Mesenchymal stem cell (in vitro differentiated cells and primary cell): ENCODE measurements at places on chromosomes 16 and 17.
A peak's percentile ranks its signal among the peaks of the same experiment; 100 is the strongest.

GRCh38 chr16:75272097-75272551, 20.7 kb upstream of the BCAR1 start:
- peak; percentile 33 for DNase-seq

GRCh38 chr16:66254751-66255150, 111.7 kb upstream of the CDH5 start:
- DNase-seq = peak; percentile 86

DNA sequence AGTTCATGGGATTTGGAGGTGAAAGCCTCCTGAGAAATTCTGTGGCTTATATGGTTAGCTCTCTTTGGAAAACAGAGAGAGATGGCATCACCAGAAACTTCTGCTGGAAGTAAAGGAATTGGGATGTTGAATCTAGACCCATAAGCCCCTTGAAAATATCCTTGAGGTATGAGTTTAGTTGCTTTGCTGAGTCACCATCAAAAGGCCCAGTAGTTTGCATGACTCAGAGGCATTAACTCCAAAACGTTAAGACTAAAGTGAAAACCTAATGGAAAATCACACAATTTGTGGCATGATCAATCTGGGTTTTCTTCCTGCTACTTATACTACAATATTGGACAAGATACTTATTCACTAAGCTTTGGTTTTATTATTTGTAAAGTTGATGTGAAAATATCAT, 349.2 kb upstream of the SALL1 start:
- DNase-seq = peak; percentile 57

GRCh38 chr17:78032166-78032565, 73.7 kb downstream of the TNRC6C start:
- DNase-seq = peak; percentile 25

DNA sequence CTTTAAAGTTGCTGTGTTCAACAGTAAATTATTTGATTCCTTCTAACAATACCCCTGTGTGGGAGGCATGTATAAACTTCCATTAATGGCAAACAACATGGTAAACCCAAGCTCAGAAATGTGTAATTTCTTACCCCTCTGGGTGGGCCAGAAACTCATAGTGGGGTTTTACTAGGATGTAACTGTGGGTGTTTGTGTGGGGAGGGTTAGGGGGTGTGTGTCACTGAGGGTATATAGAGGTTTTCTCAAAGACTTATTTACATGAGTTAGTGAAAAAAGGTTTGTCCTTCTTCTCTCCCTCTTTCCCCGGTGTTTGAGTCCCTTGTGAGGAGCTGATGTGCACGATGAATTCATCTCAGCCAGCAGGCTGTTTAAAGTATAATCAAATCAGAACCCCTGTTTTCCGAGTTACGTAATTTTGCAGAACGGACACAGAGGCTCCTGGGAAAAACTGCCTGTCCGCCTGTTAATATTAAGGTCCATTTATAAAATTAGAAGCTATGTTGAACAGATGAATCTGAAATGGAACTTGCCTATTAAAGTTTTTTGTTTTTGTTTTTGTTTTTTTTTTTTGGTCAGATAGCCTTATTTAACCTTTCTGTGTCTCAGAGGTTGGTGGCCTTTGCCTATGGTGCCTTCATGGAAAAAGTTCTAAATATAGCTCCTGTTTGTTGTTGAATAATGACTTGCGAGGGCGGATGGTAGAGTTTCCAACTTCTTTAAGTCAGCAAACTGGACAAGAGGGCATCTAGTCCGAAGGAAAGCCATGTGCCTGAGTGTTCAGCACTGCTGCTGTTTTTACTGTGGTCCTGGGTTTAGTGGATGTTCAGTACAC, 73.3 kb downstream of the MSI2 start:
- peak; percentile 27 for DNase-seq

GRCh38 chr16:77409311-77409710, 25.5 kb downstream of the ADAMTS18 start:
- peak; percentile 30 for DNase-seq

DNA sequence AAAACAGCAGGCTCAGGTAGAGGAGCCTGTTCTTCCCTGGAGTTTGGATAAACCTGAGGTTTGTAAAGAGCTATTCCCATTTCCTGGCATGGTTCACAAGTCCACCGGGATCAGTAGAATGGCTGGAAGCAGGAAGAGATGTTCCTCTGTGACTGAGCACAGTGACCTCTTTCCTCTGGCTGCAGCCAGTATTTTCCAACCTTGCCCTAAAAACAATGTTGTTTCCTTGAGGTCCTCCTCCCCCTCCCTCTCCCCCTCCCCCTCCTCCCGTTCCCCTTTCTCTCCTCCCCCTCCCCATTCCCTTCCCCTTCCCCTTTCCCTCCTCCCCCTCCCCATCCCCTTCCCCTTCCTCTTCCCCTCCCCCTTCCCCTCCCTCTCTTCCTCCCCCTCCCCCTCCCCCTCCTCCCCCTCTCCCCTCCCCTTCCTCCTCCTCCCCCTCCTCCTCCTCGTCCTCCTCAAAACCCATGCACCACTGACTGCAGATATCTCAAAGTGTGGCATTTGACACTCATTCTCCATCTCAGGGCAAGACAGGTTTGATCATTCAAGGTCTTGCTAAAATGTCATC, 58.9 kb upstream of the MON1B start:
- DNase-seq = no peak

GRCh38 chr17:9941305-9941704, 36.2 kb upstream of the RCVRN start:
- no peak for DNase-seq

- no peak for DNase-seq
These were observed 356.7 kb downstream of the SOX9 start for GRCh38 chr17:72477491-72477890.

DNA sequence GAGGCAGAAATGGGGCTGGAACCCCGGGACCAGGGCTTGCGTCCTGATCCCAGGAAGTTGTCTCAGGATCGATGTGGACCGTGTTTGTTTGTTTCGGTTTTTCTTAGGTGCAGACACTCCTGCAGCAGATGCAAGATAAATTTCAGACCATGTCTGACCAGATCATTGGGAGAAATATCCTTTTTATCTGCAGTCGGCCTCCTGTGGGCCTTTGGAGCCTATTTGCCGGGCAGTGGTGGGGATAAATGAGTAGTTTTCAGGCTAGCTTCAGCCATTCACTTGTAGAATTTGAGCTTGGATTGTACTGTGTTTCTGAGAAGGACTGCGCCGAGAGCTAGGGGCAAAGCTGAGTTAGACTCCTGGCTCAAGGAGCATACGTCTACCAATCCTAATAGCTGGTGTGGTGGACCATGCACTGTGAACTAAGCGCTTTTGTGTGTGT, 816 bp downstream of the HSBP1 start:
- no peak for DNase-seq

DNA sequence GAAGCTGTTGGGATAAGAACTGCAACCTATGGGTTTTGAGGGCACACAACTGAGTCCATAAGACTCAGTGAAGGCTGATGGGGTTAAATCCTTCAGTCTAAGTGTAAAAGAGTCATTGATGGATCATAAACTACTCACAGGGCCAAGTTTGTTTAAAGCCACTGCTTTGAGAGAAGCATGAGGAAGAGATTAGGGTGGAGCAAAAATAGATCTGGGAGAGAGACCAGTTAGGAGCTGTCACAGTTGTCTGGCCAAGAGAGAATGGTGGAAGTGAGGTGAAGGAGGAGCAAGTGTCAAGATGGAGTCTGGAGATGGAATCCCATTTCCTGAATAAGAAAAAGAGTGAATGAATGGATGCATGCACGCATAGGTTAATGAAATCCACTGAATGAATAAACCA, 379.1 kb upstream of the CDH11 start:
- no peak for DNase-seq
